Activated CD4-positive, alpha-beta memory T cell treated with anti-CD3 and anti-CD28 coated beads for 36 hours (primary cell): ENCODE measurements at places on chromosomes 7 and 10. TPM values are rescaled to one million over a fixed set of nuclear protein-coding genes. Genes with fewer than 3 reads are reported as not detected.

GPR158 gene
- not detected for total RNA-seq

EPHB6 gene
- 9.5 TPM for total RNA-seq

ITGB8 gene
- not detected for total RNA-seq

SPOCK2 gene
- 218 TPM for total RNA-seq

COA1 gene
- total RNA-seq, result 78.9 TPM

IL15RA gene
- total RNA-seq, result 20.1 TPM

DYNC1I1 gene
- total RNA-seq, result not detected

NODAL gene
- not detected for total RNA-seq
